ENCODE measurements at places on chromosomes 2 and 18.

GRCh38 chr18:57738078-57738477 lies 65.0 kb downstream of the ATP8B1 start:
- no peak for DNase-seq

DNA sequence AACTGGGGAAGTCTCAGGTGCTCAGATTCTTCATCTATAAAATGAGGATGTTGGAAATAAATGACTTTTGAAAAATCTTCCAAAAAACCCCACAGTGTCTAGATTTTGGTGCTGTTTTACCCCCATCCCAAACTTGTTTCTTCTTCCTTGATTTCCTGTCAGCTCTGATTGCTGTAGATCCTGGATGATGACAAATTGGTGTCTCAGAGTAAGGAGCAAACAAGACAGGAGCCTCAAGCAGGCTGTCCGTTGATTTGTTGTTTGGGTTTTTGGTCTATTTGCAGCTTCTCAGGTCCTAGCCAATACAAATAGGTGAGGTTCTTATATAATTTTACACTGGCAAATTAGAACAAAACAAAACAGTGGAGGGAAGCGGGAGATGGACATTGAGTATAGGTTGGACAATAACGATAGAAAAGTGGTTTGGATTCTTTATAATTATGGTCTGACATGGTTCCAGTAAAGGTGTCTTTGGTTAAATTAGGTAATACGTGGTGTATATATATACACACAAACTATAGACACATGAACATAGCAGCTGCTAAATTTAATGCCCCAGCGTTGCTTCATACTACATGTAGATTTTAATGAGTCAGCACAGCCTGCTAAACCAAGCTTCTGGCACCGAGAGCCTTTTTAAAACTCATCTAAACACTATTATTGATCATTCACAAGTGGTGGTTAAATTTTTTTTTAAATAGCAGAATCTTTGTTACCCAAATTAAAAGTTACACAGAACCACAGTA lies 142.5 kb downstream of the FMNL2 start:
- no peak for DNase-seq

DNA sequence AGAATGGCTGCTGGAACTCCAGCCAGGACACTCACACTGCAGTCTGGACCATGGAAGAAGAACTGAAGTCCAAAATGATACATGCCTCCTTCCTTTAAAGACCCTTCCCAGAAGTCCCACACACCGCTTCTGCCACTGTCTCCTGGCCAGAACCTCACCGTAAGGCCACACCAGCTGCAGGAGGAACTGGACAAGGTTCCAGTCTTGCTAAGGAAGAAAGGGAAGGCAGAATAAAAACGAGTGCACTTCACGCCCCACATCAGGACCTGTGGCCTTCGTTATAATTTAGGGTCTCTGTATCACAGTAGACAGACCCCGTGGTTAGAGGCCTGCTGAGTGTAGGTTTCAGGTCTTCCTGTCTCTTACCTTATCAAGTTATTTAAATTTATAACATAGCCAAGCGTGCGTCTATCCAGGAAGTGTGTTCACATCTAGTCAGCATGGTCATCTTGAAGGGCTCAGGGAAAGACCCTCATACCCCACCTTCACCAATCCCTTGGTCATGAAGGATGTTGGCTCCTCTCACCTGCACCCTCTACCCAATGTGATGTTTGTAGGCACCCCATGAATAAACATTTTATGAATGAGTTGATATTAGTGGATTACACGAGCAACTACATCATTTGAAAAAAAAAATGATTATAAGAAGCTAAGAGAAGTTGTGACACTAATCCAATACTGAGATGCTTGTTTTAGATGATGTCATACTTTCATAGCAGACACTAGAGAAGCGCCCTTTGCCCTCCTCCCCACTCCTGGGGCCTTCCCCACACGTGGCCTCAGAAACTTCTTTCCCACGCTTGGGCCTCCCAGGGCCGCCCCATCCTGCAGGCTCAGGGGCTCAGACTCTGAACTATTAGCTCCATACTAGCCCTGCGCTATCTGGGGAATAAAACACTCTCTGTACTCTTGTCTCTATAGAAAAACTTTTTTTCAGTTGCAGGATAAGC lies 157.6 kb downstream of the FAM210A start:
- DNase-seq, result no peak

DNA sequence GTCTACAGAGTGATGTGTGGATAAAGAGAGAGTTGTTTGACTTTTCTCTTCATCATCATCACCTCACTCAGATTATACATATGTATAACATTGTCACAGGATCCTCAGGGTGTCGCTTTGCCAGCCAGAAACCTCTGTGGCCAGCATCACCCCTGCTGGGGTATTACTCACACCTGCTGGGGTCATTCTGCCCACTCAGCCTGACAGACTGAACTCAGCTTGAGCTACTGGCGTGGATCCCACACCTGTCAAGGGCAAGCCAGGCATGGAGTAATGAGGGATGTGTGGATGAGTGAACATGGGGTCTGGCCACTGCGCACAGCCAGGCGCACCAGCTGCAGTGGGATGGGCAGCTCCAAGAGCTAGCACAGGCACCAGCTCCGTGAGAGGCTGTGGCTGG lies 870.6 kb downstream of the CBLN2 start:
- DNase-seq, result peak; percentile 71

- no peak for DNase-seq
These were observed 13.9 kb downstream of the LRP2 start for GRCh38 chr2:169348321-169349024.

GRCh38 chr2:177876950-177877349 lies 195.6 kb downstream of the PDE11A start:
- no peak for DNase-seq

DNA sequence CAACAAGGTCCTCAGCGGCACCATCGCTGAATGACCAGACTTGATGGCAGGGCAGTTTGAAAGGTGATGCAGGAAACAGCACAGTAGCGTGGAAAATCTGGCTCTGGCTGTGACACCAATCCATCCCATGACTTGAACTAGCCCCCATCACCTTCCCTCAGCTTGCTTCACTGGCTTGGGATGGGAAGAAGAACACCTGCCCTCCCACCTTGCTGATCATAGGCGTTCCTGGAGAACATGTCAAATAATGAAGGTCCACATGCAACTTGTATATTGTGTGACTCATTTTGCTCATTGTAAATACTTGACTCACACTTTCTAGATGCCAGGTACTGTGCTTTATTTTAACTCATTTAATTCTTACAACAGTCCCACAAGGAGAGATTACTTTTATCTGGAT lies 292.4 kb upstream of the SPRED2 start:
- DNase-seq, result no peak

DNA sequence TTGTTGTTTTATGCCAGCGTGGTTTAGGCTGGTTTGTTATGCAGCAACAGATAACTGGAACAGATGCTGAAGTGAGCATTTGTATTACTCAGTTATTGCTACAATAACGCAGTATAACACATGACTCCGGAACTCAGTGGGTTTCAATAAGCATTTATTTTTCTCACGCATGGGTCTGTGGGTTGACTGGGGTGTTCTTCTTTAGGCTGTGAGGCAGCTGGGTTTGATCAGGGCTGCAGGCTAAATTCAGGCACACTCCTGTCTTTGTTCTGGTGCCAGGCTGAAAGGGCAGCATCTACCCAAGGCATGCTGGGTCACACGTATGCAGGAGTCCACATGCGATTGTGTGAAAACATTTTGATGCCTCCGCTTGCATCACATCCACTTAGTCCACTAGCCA lies 3.8 kb upstream of the SLC1A4 start:
- DNase-seq, result no peak

DNA sequence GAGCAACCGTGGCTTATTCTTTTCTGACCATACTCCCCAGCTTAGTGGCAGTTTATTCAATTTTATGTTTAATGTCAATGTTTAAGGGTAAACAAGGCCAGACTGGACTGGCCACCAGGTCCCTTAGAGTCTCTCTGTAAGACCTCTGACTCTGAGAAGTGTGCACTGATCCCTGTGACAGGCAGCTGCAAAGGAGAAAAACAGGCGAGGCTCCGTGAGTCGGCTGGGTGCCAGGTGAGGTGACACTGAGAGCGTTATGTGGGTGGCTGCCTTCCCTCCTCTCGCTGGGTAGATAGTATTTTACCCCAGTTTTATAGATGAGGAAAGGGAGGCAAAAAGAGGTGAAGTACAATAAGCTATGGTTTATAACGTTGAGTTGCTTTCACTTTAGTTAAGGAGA lies 139.4 kb upstream of the HDAC4 start:
- DNase-seq, result peak; percentile 62

DNA sequence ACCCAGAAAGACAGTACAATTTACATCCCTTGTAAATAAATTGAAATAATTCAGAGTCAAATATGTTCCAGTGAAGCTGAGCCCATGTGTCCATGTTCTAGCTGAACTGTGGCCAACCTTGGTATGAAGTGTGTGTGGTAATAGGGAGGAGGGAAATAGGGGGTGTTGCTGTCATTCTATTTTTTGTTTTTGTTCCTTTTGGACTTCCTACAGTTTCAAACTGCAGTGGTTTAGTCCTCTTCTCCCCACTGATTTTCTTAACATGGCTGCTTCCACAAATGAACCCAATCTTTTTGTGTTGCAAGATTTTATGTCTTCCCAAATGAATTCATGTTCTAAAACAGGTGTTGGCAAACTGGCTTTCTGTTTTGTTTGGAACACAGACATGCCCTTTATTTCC lies 156.9 kb downstream of the CCBE1 start:
- no peak for DNase-seq

- DNase-seq, result no peak
These were observed 148.0 kb upstream of the FN1 start for GRCh38 chr2:215583881-215584280.

DNA sequence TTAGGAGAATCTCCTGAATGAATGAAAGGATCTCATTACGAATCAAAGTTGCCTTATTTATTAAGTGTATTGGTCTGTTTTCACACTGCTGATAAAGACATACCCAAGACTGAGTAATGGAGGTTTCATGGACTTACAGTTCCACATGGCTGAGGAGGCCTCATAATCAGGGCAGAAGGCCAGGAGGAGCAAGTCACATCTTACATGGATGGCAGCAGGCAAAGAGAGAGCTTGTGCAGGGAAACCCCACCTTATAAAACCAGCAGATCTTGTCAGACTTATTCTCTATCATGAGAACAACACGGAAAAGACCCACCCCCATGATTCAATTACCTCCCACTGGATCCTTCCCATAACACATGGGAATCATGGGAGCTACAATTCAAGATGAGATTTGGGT lies 785.2 kb upstream of the POU3F3 start:
- no peak for DNase-seq

GRCh38 chr2:61368687-61369665 lies 101.9 kb downstream of the USP34 start:
- no peak for DNase-seq

DNA sequence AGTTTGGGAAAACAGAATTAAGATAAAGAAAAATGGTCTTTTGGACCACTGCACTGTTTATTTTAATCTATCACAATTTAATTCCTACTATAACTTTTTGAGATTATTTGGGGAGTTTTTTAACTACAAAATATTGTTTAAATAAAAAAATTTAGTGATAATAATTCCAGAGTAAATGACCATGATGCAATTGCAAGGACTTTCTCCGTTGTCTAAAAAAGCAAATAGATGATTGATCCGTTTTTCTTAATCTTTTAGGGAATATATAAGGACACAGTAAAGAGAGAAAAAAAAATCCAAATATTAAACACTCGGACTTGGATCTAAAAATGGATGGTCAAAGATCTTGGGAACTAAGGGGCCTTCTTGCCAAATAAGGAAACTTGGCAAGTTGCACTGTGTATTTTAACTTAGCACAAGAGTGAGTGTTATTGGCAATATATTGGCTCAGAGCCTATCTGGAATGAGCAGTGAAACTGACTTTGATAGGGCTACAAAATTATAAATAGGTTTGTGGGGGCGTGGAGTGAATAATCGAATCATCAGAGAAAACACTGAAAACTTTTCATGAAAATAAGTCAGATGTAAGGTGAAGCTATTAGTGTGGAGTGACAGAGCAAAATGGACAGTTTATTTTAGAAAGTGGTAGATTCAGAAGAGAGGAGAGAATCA lies 2.0 kb downstream of the MAP3K20 start:
- DNase-seq, result no peak

DNA sequence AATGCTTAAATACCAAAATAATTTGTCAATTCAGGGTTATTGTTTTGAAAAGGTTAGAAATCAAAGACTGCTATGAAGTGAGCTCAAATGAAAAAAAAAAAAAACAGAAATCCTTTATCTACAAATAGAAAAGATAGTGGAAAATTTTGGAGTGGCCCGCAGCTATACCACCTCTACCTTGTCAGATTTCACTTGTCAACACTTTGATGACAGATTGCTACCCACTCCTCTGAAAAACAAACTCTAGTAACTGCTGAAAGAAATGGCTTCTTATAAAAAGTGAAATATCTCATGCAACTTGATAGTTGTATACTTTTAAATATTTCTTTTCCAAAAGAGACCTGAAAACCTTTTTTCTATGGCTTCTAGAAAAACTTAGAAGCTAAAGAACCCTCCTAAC lies 84.5 kb downstream of the WDPCP start:
- no peak for DNase-seq

- no peak for DNase-seq
These were observed 336.6 kb upstream of the SALL3 start for GRCh38 chr18:78643004-78643403.

DNA sequence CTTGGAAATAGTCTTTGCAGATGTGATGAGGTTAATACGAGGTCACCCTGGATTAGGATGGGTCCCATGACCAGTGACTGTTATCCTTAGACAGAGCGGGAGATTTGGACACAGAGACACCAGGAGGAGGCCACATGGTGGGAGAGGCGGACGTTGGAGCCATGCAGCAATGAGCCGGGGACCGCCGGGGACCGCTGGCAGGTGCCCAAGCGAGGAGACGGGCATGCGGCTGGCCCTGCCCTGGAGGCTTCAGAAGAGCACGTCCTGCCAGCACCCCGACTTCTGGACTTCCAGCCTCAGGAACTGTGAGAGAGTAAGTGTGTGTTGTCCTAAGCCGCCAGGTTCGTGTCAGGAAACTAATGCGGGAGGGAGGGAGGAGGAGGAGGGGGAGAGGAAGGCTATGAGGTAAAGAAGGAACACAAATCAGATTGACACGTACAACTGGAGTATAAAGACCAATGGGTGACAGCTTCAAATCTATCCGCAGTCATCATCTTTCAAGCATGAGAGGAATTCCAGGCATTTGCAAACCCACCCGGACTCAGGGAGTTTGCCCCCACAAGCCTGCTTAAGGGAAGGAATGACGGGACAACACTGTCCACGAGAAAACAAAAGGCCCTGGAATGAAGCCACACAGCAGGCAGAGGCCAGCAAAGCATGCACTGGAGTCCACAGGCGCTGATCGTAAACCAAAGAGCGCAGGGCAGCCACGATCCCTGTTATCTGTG lies 11.6 kb upstream of the BOK start:
- DNase-seq, result no peak

GRCh38 chr2:108998911-108999310 lies 9.9 kb upstream of the EDAR start:
- DNase-seq, result no peak

DNA sequence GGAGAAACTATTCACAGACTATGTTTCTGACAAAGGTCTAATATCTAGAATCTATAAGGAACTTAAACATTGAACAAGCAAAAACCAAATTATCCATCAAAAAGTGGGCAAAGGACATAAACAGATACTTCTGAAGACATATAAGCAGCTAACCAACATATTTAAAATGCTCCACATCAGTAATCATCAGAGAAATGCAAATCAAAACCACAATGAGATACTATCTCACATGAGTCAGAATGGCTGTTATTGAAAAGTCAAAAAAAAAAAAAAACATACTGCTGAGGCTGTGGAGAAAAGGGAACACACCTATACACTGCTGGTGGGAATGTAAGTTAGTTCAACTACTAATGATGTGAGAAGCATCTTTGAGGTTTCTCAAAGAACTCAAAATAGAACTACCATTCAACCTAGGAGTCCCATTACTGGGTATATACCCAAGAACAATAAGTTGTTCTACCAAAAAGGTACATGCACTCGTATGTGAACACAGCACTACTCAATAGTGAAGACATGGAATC lies 220.4 kb upstream of the TFPI start:
- DNase-seq, result no peak
